Activated gamma-delta T cell (primary cell): ENCODE measurements at places on chromosomes 11 and 22.

DNA sequence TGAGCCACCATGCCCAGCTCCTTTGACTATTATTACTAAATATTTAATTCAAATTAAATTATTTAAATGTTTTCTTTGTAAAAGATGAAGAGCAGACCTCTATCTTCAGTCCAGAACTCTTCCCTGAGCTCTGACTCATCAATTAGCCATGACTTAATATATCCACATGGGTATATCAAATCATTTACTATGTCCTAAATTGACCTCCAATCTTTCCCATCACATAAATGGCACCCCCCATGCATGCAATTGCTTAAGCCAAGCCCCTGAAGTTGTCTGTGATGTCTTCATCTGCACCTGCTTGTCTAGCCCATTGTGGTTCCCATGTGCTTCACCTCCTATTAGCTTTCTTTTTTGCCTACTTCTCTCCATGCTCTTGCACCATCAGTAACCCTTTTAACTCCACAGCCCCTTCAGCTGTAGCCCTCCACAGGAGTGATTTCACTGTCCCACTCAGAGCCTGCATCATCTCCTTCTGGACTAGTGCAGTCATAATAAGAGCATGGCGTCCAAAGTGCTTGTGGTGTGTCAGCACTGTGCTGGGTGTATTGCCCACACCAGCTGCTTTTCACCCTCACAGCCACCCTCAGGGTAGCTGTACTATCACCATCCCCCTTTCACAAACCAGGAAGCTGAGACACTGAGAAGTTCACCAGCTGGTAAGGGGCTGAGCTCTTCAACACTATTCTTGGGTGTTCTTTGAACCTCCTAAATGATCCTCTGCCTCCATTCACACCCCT lies 11.8 kb upstream of the THY1 start:
- no peak for DNase-seq

GRCh38 chr22:44305888-44306287 lies 6.9 kb downstream of the SHISAL1 start:
- DNase-seq: no peak

DNA sequence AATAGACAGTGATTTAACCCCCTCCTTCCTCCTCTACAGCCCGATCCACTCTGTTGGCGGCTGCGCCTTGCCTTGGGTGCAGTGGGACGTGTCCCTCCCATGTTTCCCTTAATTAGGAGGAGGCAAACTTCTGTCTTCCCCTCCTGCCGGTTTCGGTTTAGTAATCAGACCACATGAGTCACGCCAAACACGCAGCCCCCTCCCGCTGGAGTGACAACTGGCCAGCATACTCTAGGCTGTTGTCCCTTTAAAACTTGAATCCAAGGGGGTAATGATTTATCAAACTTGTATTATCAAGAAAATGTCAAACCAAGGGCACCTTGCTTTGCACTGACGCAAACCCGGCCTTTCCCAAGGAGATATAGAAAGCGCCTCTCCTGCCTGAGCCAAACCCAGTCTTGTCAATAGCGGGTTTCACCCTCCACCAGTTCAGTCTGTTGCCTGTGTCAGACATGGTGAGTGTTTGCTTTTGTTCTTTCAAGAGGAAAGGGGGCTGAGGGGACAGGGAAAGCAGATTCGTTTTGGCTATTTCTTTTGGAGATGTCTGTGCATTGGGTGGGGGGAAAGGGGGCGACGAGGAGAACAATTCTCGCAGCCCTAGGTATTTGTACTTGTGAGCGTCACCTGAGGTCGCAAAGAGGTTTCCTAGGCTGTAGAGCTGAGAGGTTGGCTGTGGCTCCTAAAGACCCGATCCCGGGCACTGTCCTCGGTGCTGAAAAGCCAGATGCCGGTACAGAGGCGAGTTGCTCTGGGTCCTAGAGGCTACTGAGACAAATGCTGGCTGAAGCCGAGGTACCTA lies at the start of gene SLC6A5:
SLC6A5 (plus strand) TSS at position 388 of the 799 bp plus-strand sequence; CDS start at position 453, 65 bp downstream.
- DNase-seq: no peak

- no peak for DNase-seq
Measured at GRCh38 chr11:9455722-9456121, 5.1 kb upstream of the ZNF143 start.

- no peak for DNase-seq
Measured at GRCh38 chr11:131688048-131688693, 317.8 kb downstream of the NTM start.

GRCh38 chr11:67071420-67072284 lies 15.0 kb downstream of the RHOD start:
- DNase-seq: peak; percentile 48

- no peak for DNase-seq
Measured at GRCh38 chr11:128496249-128496648, 91.1 kb downstream of the ETS1 start.

- DNase-seq: no peak
Measured at GRCh38 chr22:19179497-19180048, 1.0 kb upstream of the SLC25A1 start.

- DNase-seq: no peak
Measured at GRCh38 chr11:116696381-116696941, 76.3 kb downstream of the BUD13 start.

GRCh38 chr11:94661444-94661843 lies 94.3 kb downstream of the PIWIL4 start:
- DNase-seq: no peak

DNA sequence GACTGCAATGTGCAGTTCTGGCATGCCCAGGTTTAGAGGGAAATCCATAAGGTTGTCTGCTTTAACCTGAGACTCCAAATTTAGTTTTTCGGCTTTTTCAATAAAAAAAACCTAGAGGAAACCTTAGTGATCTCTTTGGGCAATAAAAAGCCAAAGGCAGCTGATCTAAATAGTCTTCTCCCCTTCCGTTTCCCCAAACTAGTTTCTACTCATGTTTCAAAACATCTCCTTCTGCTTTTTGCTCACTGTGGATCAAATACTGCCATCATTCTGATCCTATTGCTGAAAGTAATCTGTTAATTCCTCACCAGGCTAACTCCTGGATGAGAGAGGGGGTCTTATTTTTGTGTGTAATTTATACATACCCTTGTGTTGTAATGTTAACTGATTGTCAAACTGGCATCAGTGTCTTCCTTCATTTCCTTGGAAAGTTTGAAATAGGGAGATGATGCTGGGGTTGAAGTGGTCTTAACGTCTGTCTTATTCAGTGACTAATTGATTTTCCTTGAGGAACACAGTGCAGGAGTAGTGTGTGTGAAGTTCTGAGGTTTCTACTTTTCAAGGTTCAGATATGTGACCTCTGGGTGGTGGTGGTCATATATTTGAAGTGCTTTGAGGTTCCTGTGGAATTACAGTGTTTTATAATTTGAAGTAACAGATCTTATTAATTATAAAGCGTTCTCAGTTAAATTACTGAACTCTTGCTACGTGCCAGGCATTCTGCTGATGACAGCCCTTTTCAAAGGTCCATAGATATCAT lies 55.0 kb downstream of the ARHGAP42 start:
- no peak for DNase-seq

DNA sequence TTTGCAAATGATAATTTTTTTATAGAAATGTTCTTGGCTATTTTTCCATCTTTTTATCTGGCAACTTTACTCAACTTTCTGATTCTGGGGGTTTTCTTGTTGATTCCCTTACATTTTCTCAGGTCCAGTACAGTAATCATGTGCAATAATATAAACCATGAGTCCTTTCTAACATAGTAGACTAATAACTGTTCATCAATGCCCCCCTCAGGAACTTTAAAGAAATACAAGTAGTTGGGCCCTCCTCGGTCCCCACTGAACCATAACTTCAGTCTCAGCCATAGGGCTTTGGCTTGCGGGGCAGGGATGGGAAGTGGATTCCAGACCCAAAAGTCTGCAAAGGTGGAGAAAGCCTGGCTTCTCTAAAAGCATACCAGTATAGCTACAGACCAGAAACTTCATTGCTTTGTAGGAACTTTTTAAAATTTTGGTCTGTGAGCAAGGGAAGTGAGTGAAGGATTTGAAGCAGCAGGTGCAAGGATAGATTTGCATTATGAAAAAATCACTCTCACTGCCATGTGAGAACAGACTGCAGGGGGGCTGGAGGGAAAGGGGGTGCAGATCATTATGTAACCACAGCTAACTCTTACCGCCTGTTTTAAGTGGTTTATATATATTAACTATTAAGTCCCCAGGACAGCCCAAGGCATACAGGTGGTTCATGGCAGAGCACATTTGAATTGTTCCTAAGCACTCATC lies 10.4 kb upstream of the TUB start:
- DNase-seq: no peak

DNA sequence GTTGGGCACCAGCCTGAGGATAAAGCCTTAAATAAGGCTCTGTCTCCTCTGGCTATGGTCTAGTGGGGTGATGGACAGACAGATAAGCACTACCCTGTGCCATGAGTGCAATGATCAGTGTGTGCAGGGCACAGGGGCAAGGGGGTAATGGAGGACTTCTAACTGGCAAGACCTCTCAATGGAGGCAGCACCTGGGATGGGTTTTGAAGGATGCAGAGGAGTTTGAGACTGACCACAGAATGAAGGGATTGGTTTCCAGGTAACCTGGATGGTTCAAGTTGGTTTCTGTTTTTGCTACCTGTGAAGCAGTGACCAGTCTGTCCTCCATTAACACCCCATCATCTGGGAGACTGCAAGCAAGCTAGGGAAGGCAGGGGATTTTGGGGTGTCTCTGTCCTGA lies 27.8 kb upstream of the PICK1 start:
- no peak for DNase-seq

DNA sequence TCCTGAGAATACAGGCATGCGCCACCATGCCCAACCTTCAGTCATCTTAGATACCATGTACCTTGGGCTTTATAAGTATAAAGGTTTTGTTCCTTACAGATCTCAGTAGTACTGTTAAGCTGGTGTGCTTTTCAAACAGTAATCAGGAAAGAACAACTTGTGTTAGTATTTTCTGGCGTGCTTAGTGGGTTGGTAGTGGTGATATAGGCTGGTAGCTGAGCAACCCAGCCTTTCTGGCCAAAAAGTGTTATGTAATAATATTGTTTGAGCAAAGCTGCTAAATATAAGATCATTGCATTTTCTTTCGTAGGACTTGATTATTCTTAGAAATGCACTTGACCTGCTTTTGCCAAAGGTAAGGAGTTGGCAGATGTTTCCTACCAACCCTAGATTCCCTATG lies 6.5 kb downstream of the ADSL start:
- DNase-seq: no peak

DNA sequence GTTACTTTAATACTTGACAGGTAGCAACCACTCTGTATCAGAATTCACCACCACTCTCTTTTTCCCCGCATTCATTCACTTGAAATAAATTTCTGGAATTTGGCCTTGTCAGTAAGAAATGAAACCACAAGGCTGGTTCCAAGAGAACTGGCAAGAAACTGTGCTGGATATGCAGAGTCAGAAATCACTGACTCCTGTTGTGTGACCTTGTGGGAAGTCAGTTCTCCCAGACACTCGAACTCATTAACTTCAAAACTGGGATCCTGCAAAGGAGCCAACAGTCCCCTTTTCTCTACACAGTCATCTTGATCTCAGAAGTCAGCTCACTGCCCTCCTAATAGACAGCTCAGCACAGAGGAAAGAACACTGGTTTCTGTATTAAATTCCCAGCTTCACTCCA lies 142.7 kb downstream of the LRRC4C start:
- no peak for DNase-seq

- no peak for DNase-seq
Measured at GRCh38 chr11:77345621-77346020, 44.1 kb upstream of the GDPD4 start.

- DNase-seq: no peak
Measured at GRCh38 chr11:134674974-134675373, 262.9 kb upstream of the B3GAT1 start.

GRCh38 chr11:35912883-35913624 lies 30.8 kb upstream of the LDLRAD3 start:
- no peak for DNase-seq

DNA sequence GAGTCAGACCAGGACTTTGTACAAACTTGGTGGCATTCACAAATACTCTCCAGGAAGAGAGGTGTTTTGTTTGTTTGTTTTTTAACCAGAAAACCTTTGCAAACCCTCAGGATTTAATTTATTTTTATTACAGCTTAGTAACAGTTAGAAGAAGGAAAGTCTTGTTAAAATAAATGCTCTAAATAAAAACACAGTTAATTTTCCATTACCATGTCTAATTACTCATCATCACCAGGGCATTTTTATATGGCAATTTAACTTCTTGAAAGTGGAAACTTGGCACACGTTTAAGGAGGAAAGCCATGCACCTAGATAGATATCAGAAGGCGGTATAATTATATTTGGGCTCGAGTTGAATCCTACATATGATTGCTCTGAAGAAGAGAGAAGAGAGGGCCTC lies 7.4 kb downstream of the BARX2 start:
- DNase-seq: no peak

DNA sequence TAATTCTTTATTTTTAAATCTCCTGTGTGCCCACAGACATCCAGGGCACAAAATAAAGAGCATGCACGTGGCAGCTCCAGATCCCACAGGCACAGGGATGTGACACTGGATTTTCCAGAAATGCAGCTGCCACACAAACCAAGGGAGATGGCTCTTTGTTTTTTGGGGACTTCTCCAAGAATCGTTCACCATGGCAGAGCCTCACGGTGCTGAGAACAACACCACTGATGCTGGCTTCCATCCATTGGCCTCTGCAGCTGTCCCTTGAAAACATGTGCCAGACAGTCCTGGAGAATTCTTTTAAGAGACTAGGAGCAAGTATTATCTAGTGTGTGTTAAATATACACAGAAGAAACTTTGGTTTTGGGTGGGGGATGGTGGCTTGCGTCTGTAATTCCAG lies 108.4 kb upstream of the SLC22A12 start:
- no peak for DNase-seq

- DNase-seq: peak; percentile 28
Measured at GRCh38 chr22:36470162-36470993, 11.1 kb downstream of the TXN2 start.

GRCh38 chr11:61602775-61603569 lies 22.1 kb upstream of the SYT7 start:
- DNase-seq: no peak

GRCh38 chr11:38365274-38365673 lies 1767.2 kb upstream of the RAG2 start:
- no peak for DNase-seq

GRCh38 chr11:122048401-122048800 lies 67.6 kb downstream of the BLID start:
- DNase-seq: no peak

DNA sequence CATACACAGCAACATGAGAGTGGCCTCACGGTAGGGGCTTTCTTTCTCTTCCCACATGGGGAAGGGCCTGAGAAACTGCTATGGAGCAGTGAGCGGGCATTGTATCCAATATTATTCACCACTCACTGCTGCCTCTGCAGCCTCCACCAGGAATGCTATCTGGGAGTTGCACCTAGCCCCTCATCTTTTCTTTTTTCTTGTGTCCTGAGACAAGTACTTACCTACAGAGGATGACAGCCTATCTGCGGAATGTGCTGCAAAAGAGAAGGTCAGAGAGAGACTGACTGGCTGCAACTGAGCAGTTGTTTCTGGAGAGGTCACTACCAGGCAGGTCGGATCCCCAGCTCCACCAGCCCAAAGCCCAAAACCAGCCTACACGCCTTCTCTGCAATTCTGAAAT lies 52.1 kb upstream of the HTATIP2 start:
- DNase-seq: no peak

GRCh38 chr11:43644621-43645299 lies 35.8 kb upstream of the HSD17B12 start:
- no peak for DNase-seq
